Stimulated activated CD4-positive, alpha-beta T cell treated with anti-CD3 and anti-CD28 coated beads, Interleukin-1b, Interleukin-23, amount 100 ng/mL, for 1 hour (primary cell): ENCODE measurements at places on chromosomes 16 and 17.

- no peak for DNase-seq
Observed at GRCh38 chr17:18256351-18256750, 2.2 kb downstream of the FLII start.

DNA sequence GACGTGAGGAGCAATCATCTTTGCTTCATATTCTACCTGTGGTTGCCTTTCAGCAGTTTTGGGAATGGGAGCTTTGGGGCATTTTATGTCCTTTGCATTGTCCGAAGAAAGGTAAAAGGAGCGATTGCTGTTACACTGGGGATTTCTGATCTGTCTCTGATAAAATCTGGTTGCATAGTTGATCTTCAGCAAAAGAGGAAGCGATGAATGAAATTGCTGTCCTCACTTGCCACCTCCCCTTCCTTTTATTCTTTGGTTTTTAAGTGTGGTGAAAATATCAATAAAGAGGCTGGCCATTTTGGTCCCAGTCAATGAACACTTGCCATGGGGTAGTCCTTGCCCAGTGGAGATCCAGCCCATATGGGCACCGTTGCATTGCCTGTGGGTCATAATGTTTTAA lies 236.8 kb downstream of the MSI2 start:
- DNase-seq = no peak

- DNase-seq = no peak
Observed at GRCh38 chr17:34499576-34499975, 79.8 kb upstream of the TMEM132E start.

GRCh38 chr17:77163001-77163400 lies 22.2 kb downstream of the SEC14L1 start:
- DNase-seq = no peak
